NCI-H187 (cell line): ENCODE measurements at places on chromosomes 2 and 18.

DNA sequence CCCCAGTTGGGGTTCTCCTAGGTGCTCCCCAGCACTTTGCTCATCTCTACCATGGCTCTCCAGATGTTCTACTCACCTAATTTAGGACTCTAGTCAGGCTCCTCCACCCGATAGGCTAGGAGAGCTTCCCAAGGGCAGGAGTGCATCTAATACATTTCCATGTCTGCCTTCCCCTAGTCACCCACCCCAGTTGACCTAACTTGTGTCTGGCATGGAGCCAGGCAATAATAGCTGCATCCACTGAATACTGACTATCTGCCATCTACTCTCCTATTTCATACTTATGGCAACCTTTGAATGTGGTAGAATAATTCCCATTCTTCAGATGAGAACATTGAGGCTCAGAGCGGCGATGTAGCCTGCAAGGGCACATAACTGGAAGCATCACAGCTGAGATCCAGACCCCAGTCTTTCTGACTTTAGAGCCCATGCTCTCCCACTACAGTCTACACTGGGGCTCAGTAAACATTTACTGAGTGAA, 71.8 kb upstream of the YWHAQ start:
- DNase-seq = no peak

DNA sequence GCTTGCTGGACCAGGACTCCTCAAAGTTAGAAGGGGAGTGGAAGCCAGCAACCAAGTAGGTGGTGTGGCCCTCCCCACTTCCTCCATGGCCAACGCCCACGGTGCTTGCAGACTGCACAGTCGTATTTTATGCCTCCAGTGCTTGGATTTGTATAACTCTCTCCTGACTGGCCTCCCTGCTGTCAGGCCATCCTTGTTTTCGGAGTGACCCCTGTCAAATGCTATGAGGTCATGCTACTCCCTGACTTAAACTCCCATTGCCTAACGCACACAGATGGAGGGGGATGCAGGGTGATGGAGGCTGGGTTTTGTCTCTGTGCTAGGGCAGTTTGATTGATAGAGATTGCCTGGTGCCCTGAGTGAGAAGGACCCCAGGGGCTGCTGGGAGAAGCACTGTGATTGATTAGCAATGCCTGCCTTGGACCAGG, 36.1 kb downstream of the GLI2 start:
- no peak for DNase-seq

DNA sequence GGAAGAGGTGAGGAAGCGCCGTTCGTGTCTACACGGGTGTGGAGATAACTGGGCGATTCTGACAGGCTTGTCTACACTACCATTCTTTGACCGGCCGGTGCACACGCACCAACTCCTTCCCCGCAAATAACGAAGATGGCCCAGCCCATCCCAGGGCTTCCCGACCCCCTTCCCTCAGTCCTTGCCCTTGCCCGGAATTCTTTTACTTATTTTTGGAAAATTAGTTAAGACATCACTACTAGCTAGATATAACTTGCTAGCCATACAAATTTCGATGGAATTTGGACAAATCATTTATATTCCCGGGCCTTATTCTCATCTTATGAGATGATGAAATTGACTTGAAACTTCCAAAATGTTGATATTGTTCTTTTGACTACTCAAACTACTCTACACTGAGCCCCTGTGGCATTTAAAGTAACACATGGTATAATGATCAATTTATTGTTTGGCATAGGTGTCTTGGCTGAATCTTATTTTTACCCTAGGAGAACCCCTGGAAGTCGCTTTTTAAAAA, 1.3 kb downstream of the ERICH2 start:
- no peak for DNase-seq

- DNase-seq = no peak
These were observed 74.0 kb downstream of the MYO1B start for GRCh38 chr2:191319186-191319585.

DNA sequence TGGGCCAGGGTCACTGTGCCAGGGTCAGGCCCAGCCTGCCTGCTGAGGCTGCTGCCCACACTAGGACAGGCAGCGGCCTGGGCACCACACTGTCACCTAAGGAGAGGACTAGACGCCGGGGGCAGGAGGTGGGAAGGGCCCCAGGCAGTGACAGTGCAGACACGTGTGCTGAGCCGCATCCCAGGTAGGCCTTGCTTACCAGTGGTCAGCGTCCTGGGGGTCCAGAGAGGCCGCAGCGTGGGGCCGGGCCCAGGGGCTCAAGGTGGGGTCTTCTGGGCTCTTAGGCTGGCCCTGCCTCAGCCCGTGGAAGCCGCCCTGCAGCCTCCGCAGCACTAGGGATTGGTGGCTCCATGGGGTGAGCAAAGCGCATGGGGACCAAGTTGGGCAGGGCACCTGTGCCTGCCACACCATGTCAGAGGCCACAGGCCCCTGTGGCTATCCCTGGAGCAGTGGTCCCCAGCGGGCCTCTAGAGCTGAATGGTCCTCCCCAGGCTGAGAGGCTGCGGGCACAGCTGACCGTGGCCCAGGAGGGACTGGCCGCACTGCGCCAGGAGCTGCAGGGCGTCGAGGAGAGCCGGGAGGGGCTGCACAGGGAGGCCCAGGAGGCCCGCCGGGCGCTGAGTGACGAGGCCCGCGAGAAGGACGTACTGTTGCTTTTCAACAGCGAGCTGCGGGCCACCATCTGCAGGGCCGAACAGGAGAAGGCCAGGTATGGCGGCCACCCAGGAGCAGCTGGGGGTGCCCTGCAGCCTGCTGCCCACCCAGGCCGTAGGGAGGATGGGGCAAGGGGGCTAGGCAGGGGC, 35.2 kb upstream of the SNED1 start:
- no peak for DNase-seq

DNA sequence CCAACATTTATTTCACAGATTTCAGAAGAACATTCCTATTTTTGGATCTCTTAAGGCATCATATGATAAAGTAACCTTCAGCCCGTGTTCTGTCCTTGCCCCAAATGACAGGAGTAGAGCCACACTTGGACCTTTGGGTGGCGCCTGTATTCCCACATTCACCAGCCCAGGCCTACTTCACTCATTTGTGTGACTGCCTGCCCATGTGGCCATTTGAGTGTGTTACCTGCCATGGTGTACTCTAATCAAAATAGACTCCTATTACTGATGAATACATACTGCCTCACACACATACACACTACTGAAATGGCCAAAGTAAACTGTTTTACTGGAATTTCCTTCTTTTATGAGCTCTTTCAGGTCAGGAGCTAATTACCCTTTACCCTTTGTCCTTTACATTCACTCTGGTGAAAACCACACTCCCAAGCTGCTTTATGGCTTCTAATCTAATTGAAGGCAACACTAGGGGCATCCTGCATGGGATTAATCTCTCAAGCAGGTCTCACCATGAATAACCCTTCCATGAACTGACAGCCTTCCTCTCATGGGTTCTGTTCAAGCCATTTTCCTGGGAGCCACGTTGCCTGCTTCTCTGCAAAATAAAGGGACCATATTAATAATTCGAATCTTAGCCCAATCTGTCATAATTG, 271.0 kb upstream of the GALNT5 start:
- DNase-seq = no peak

- no peak for DNase-seq
These were observed 13.5 kb downstream of the ALPK2 start for GRCh38 chr18:58615140-58616132.

- no peak for DNase-seq
These were observed 158.2 kb downstream of the TDRD15 start for GRCh38 chr2:21281791-21282514.

- no peak for DNase-seq
These were observed 96.4 kb upstream of the NOL4 start for GRCh38 chr18:34321066-34321465.

GRCh38 chr2:175234153-175234552, 52.6 kb upstream of the ATP5MC3 start:
- no peak for DNase-seq

DNA sequence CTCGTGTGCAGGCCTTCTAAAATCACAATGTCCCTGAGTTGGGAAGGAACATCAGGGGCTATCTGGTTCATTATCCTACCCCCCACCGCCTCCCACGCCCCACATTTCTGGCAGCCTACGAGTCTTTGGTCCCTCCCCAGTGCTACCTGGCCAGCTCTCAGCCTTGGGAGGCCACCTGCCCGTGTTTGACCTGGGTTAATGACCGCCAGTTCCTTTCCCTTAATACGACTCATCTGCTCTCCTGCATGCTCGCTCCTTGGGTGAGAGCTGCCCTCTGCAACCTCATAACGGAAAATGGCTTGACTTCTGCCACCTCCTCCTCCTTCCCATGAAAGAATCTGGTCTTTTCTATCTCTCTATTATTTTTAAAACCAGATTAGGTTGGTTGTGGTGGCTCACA, 112.5 kb downstream of the NEDD4L start:
- no peak for DNase-seq
